ENCODE measurements at places on chromosomes 7 and 10.

GRCh38 chr7:107049971-107050532 lies 5.5 kb downstream of the PRKAR2B start:
- no peak for DNase-seq

DNA sequence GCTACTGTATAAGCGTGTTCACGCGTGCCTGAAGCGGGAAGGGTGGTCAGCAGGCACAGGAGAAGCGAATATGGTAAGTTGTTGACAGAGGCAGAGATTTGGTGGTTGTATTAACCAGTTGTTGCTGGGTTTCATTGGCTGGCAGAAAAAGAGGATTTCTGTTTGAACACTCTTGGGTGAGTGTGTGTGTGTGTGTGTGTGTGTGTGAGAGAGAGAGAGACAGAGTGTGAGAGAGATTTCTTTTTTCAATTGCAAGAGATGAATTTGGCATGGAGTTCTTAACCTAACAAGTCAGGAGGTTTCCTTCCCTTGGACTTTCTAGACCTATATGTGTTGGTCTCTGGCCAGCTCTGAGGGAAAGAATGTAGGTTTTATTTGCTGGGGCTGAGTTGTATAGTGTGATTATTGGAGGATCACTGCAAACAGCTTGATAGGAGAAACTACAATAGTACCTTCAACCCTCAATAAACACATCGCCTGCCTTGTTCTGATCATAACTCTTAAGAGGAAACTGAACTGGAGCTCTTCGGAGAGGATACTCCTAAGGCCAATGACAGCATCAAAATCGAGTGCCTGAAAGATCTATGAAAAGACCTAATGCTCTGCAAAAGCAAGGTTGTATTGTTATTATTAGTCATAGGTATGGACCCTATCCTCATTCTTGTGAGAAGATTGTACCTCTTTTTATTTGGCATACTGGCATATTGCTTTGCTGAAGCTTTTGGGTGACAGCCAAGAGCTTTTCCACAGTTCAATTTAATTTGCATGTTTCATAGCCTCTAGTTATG lies 1.2 kb downstream of the MCU start:
- DNase-seq, result no peak

- DNase-seq, result no peak
Measured at GRCh38 chr7:23494009-23494408, 23.7 kb upstream of the IGF2BP3 start.

DNA sequence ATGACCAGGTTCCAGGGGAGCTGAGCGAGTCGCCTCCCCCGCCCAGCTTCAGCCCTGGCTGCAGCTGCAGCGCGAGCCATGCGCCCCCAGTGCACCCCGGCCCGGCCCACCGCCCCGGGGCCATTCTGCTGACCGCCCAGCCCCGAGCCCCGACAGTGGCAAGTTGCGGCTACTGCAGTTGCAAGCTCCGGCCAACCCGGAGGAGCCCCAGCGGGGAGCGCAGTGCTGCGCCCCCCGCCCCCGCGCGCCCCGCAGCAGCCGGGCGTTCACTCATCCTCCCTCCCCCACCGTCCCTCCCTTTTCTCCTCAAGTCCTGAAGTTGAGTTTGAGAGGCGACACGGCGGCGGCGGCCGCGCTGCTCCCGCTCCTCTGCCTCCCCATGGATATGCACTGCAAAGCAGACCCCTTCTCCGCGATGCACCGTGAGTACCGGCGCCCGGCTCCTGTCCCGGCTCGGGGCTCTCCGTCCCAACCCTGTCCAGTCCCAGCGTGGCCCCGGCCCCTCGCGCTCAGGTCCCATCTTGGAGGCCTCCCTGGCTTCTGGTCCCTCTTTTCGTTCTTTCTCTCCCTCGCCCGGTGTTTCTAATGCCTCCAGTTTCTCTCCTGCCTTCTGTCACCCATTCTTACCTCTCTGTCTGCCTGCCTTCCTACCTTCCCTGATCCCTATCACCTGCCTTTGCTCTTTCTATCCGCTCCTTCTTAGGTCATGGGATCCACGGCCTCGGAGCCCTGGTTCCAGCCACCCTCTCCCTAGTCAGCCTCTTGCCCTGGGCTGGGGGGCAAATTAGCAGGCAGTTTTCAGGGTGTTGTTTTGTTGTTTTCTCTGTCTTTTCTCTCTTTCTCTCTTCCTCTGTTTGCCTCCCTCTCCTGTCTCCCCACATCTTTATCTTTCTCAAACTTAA lies 751 bp downstream of the PAX2 start:
- DNase-seq, result no peak

GRCh38 chr7:111438369-111439289 lies 123.7 kb downstream of the IMMP2L start:
- no peak for DNase-seq

DNA sequence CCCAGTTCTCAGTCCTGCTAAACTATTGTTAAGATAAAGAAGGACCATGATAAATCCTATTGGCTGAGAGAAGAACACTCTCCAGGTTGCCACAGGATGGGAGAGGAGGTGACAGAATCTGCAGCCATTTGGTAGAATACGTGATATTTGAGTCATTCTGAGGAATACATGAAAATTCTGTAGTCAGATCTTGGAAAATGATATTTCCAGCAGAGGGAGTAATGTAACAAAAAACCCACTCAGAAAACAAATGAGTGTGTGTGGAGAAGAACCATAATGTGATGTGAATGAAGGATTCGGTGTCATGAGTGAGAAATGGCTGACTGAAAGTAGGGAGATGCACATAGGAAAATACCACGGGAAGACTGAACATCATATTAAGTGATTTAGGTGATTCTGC lies 128.5 kb upstream of the PFKP start:
- DNase-seq, result no peak

DNA sequence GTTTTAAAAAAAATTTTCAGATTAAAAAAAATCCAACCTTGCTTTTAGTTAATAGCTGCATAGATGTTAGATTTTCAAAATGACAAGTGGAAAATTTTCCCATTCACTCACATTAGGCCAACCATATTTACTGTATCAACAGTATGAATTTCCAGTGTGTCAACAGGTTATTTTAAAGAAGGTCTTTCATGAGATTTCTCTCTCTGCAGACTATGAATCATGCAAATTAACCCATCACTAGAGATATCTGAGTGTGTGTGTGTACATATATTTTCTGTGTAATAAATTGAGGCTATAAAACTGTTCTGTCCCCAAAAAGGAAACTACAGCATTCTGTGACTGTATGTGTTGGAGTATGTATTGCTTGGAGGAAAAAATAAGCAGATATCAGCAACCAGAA lies 305.6 kb downstream of the ARL4A start:
- no peak for DNase-seq
